ENCODE measurements at places on chromosomes 16 and 17.

GRCh38 chr16:65994291-65994690 lies 372.2 kb upstream of the CDH5 start:
- no peak for DNase-seq

DNA sequence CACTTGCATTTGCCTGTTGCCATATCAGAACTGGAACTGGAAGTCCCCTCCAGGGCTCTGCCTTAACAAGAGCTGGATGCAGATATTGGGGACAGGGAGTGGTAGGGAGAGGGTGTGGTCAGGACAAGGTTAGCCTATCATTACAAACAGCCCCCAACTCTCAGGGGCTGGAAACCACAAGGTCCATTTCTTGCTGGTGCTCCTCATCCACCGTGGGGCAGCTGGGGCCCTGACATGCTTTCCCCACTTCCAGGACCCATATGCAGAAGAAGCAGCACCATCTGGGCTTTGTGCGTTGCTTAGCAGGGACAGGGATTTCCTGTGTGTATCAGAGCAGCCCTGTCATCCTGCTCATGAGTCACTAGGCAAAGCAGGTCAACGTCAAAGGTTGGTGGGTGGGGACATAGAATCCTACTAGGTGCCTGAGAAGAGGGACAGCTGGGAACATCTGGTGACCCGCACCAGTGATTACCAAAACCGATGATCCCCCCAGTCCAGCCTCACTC lies 26.9 kb downstream of the RGS9 start:
- DNase-seq = no peak

- no peak for DNase-seq
These were observed 93.5 kb downstream of the PRKCA start for GRCh38 chr17:66395961-66396360.

- no peak for DNase-seq
These were observed 616.9 kb upstream of the SOX9 start for GRCh38 chr17:71503710-71504465.

- no peak for DNase-seq
These were observed 163.5 kb downstream of the RAB11FIP4 start for GRCh38 chr17:31554930-31555329.

- no peak for DNase-seq
These were observed 26.6 kb upstream of the NAGLU start for GRCh38 chr17:42509409-42509808.

DNA sequence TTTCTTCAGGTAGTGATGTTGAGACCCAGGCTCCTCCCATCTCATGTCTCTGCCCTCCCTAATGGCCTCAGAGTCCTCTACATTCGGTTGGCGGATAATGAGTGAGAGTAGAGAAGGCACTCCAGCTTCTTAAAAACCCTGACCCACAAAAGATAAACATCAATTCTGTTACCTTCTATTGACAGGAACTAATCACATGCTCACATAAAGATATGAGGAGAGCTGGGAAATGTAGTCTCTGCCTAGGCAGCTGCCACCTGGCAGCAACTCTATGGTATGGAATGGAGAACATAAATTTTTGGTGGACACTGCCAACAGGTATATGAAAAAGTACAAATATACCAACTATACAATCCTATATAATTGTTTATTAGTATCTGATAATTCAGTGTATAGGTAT lies 110.7 kb upstream of the HLF start:
- DNase-seq = no peak

- no peak for DNase-seq
These were observed 139.8 kb upstream of the CACNG5 start for GRCh38 chr17:66695098-66695497.

DNA sequence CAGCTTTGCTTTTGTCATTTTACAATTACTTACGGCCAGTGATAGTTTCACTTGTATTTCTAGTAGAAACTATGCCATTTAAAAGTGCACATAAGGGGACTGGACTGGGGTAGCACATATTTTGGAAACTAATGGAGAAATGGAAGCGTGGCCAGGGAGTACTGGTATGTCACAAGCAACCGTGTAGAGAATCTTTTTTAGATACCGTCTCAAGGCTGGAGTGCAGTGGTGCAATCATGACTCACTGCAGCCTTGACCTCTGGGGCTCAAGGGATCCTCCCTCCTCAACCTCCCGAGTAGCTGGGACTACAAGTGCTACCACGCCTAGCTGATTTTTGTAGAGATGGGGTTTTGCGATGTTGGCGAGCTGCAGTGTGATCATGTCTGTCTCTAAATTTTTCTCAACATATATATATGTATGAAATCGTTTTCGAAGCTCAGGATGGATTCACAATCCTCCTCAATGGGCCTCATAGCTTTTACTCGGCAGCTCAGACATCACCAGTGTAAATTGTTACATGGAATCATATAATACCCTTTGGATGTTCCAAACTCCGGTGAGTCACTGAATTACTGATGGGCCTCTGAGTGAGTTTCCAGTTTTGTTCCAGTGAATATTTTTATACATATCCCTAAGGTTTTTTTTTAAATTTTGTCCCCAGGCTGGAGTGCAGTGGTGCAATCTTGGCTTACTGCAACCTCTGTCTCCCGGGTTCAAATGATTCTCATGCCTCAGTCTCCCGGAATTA lies 51.7 kb downstream of the ZNF778 start:
- DNase-seq = no peak

GRCh38 chr16:87571868-87572244 lies 30.5 kb upstream of the JPH3 start:
- no peak for DNase-seq

DNA sequence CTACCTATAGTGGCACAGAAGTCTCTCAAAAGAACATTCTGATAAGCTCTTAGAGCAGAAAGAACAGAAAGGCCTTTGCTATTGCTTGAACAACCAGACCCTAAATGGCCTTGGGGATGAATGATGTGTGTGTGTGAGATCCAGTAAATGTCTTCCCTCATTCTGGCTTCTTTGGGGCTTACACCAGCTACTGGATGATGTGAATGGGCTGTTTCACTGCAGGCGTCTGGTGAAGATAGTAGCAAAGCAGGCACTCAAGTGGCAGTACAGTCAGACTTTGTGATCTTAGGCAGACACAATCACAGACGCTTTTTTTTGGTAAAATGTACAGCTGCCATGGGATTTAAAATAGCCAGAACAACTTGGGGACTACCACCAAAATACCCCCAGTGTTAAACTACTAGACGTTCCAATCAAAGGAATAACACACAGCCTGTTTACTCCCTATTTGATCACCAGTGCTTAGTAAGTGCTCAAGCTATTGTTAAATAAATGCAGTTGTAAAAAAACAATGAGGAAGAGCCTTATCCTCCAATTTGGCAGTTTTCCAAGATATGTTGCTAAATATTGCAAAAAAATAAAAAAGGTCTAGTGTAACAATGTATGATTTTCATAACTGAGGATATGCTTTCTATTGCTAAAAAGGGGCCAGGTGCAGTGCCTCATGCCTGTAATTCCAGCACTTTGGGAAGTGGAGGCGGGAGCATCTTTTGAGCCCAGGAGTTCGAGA lies 17.9 kb downstream of the NDUFAB1 start:
- no peak for DNase-seq

Data from cortex of kidney (tissue), 1 donor.